ENCODE measurements at places on chromosomes 11 and 22. TPM values are rescaled to one million over a fixed set of nuclear protein-coding genes. Genes with fewer than 3 reads are reported as not detected.

DNA sequence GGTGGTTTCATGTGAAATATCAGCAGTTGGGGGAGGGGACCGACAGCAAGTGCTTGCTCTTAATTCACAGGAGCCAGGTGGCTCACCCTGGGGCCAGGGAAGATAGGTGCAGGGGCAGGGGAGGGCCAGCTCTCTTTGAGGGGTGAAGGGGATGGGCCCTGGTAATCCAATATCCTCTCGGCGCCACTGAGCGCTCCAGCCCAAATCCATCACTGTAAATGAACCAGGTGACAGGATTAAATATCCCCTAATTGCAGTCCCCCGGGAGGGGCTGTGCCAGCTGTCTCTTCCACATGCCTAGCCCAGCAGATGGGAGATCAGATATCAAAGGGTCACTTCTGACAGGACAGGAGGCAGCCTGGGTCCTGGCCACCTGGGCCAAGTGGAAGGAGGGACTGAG is 531.8 kb upstream of the CADM1 start:
- no peak for DNase-seq

DNA sequence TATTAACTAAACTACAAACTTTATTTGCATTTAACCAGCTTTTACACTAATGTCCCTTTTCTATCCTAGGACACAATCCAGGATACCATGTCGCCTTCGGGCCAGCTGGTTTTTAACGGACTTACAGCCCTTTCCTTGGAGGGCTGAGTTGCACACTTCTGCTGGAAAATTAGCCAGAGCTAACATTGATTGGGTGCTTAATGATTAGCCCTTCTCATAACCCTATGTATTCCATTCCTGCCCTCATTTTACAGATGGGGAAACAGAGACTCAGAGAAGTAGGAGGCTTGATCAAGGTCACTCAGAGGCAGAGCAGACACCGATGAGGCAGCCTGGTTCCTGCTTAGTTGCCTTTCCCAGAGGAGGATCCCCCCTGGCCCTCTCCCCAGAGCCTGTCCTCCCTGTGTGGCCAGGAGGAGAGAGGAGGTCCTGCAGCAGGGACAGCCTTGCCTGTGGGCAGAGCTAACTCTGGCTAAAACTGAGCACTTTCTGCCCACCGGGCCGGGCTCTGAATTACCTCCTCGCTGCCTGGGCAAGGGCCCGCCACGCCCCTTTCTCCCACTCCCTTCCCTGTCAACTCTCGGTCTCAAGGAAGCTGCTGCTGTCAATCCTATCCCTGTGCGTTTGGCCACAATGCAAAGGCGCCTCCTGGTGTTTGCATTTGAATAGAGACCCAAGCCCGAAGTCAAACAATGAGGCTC is 59.6 kb upstream of the PAX6 start:
- DNase-seq, result peak; percentile 71

- no peak for DNase-seq
These were observed 129.7 kb downstream of the ARHGAP42 start for GRCh38 chr11:100816823-100817222.

The CSF2RB gene
- total RNA-seq, result 14.3 TPM

DNA sequence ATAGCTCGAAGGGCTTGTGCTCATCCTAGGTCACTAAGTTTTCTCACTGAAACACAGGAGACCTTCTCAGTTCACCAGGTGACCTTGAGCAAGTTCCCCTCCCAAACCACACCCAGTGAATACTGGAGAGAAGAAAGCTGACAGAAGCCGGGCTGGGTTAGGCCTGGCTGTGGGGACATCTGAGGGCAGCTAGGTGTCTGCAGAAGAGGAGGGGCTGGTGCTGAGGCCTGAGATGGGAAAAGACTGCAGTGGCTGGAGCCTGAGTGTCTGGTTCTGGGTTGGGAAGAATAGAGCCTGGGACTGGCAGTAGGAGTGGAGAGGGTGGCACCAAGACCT is 602 bp upstream of the INPP5J start:
- no peak for DNase-seq

GRCh38 chr11:3056296-3057068 is 741 bp downstream of the CARS1 start:
- no peak for DNase-seq

GRCh38 chr22:48891688-48892577 is 935.7 kb downstream of the BRD1 start:
- no peak for DNase-seq

DNA sequence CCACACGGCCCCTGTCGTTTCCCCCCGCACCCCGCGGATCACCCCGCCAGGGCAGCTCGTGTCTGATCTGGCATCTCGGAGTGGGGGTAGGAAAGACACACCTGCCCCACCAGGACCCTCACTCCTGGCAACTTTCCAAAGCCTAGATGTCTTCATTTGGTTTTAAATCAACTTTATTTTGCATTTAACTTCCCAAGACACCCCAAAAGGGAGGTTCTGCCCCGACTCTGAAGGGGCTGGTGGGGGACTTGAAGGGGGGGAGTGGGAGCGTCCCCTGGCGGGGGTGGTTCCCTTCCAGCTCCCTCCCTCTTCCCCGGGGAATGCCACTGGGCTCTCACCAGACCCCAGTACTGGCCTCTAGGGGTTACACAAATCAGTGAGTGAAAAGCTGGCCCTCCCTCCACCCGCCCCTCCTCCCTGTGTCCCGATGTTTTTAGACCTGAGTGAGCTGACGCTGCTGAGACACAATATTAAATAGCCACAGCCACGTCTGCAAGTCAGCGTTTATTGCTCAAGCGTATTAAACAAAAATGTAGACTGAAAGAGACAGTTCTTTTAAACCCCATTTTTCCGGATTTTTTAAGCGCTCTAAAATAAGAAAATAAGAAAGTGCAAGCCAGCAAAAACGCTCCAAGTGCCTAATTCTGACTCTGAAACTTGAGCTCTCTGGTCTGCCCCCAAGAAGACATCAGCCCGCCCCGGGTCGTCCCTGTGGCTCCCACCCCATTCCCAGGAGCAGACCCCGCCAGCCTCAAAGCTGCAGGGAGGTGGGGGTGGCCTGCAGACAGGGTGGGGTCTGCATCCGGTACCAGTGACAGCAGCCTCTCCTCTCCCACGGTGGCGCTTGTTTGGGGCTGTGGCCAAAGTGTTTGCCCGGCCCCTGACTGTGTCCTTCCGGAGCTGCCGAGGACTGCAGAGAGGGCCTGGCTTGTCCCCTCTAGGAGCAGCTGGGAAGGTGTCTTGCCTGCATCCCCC is 1.1 kb upstream of the TTLL8 start:
- peak; percentile 80 for DNase-seq

The CRYAB gene
- total RNA-seq, result 12.0 TPM

DNA sequence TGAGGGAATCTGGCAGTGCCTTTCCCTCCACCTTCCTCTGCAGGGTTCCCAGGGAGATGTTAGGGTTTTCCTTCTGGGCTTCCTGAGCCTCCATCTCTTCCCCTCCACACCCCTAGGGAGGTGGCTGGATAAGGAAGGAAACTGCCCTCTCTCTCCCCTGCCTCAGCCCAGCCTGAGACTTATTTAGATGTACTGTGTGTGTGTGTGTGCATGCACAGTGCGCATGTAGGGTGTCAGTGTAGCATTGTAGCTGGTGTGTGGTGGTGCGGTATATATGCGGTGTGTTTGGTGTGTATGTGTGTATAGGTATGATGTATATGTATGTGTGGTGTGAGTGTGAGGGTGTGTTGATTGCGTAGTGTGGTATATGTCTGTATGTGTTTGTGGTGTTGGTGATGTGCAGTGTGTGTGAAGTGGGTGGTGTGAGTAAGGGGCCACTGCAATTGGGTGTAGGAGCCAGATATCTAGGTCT is 1.5 kb downstream of the FXYD6 start:
- peak; percentile 44 for DNase-seq

DNA sequence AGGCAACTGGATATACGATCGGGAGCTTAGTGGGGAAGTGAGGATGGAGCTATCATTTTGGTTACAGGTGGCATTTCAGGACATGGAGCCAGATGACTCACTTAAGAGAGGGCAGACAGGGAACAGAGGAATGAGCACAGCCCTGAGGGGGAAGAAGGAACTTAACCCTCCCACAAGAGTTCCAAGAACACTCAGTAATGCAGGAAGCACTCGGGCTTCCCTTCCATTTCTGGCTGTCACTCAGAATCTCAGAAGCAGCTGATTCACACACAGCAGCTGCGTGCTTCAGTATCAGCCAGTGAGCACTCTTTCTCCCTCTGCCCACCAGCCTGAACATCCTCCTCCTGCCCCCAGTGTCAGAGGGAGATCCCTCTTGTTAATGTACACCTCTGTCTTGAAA is 34.8 kb downstream of the EFCAB6 start:
- no peak for DNase-seq

The TBX10 gene
- not detected for total RNA-seq

DNA sequence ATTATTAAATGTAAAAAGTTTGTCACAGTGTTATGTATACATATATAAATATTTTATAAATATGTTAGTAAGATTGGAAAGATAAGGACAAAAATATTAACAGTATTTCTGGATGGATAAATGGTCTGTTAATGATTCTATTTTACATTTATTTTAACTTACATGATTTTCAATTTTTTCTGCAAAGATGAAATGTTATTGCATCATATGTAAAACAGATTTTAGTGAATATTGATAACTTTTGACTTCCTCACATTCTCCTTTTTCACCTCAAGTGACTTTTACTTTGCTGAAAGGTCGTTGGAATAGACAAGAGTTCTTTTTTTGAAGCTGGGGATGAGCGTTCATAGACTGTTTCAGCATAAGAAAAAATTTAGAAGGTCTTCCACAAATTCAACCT is 1554.7 kb upstream of the TENM4 start:
- DNase-seq, result no peak

- DNase-seq, result no peak
These were observed 375.4 kb downstream of the DDX10 start for GRCh38 chr11:109040303-109040702.

GRCh38 chr11:36455658-36456111 is 54.4 kb downstream of the TRAF6 start:
- DNase-seq, result peak; percentile 72

The VSIG10L2 gene
- 0.43 TPM for total RNA-seq

GRCh38 chr11:62497132-62497801 is 49.3 kb downstream of the AHNAK start:
- DNase-seq, result peak; percentile 19

GRCh38 chr11:72971192-72971967 is 157.2 kb downstream of the ATG16L2 start:
- no peak for DNase-seq

The ART1 gene
- total RNA-seq, result 0.80 TPM
